ENCODE measurements at places on chromosomes 6 and 20.
A peak's percentile ranks its signal among the peaks of the same experiment; 100 is the strongest.

DNA sequence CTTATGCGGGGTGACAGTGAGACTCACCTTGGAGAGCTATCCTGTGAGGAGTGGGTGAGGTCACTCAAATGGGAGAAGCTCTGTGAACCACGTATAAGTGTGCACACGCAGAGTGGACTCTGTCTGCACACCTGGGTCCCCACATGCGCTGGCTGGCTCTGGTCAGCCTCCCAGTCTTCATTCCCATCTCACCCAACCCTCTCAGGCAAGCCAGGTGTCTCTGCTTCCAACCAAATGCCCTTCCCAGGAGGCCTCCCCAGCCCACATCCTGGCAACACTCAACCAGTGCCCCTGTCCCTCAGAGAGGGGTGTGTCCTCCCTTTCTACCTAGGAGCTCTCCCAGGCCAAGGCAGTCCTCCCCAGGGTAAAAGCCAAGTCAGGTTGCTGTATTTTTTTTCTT lies 8.0 kb upstream of the PI16 start:
- H3K36me3 ChIP-seq: no peaks in the 10 kb centered on the region
- DNase-seq: no peak
- no peak overlapping the region for H3K4me3 ChIP-seq
- H3K27me3 ChIP-seq: no peaks in the 10 kb centered on the region
- H3K4me1 ChIP-seq: peaks cover 32% of the 10 kb centered on the region
- no peak overlapping the region for H3K27ac ChIP-seq

DNA sequence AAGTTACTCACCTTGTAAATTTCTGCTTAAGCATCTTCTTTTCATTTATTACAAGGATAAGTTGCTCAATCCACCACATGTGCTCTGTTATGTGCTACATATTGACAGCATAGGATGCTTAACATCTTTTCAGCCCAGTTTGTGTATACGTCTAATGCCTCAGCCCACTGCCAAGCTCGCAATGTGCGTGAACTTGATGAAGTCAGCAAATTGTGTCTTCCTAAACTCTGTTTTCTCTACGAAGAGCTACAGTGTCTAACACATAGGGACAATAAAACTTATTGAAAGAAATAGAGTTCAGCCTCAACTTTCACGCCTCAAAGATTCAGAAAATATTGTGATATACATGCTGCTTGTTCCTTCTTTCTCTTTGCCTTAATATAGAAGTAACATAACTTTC lies 500.0 kb downstream of the TFAP2B start:
- no peak overlapping the region for H3K27ac ChIP-seq
- H3K4me1 ChIP-seq: no peaks in the 10 kb centered on the region
- no peak overlapping the region for H3K4me3 ChIP-seq
- no peaks in the 10 kb centered on the region for H3K36me3 ChIP-seq
- no peaks in the 10 kb centered on the region for H3K27me3 ChIP-seq
- DNase-seq: no peak

GRCh38 chr20:15976047-15976736 lies 597.1 kb downstream of the KIF16B start:
- H3K27ac ChIP-seq: no peak overlapping the region
- no peaks in the 10 kb centered on the region for H3K4me1 ChIP-seq
- DNase-seq: no peak
- no peaks in the 10 kb centered on the region for H3K27me3 ChIP-seq

GRCh38 chr6:130385064-130385695 lies 19.4 kb downstream of the TMEM200A start:
- no peak for DNase-seq
- H3K36me3 ChIP-seq: no peaks in the 10 kb centered on the region
- no peak overlapping the region for H3K4me3 ChIP-seq
- no peak overlapping the region for H3K27ac ChIP-seq
- H3K4me1 ChIP-seq: no peaks in the 10 kb centered on the region

DNA sequence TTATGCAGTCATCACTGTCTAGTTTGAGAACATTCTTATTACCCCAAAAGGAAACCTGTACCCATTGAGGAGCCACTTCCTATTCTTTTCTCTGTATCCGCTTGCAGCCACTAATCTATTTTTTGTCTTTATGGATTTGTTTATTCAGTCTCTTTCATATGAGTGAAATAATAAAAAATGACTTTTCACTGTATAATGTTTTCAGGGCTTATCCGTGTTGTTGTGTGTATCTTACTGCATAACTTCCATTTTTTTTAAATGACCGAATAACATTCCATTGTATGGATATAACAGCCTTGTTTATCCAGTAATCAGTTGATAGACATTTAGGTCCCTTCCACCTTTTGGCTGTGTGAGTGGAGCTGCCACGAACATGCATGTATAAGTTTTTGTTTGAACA lies 86.6 kb downstream of the ZFAND3 start:
- no peaks in the 10 kb centered on the region for H3K4me1 ChIP-seq
- no peaks in the 10 kb centered on the region for H3K36me3 ChIP-seq
- no peak overlapping the region for H3K27ac ChIP-seq
- no peak overlapping the region for H3K4me3 ChIP-seq
- no peak for DNase-seq

- no peak overlapping the region for H3K4me3 ChIP-seq
- H3K4me1 ChIP-seq: no peaks in the 10 kb centered on the region
These were observed 1.4 kb upstream of the MICAL1 start for GRCh38 chr6:109456710-109457561.

GRCh38 chr20:58228484-58229197 lies at the start of gene ANKRD60:
Gene ANKRD60, minus strand, starts transcription at chr20:58228653. Its CDS starts 0 bp downstream, at chr20:58228653.
- H3K4me1 ChIP-seq: no peaks in the 10 kb centered on the region
- H3K36me3 ChIP-seq: no peaks in the 10 kb centered on the region
- H3K27ac ChIP-seq: no peak within 1 kb of the TSS
- no peak within 1 kb of the TSS for H3K4me3 ChIP-seq

DNA sequence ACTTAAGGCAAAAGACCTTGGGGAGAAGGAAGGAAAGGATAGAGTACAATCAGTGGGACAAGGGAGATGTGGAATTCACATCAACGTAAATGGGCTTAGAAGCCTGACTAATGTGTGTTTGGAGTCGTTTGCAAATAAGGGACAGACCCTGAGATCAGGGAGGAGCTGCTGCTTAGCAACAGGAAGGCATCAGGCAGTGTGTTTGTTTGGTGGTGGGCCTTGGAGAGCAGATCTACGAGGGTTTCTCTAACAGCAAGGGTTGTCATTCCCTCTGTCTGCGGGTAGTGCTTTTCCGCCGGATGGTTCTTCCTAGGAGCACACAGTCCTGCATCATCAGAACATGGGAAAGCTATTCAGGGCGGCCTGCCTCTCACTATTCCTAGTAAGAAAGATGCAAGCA lies 40.4 kb downstream of the C6orf118 start:
- no peak overlapping the region for H3K27ac ChIP-seq
- no peaks in the 10 kb centered on the region for H3K36me3 ChIP-seq
- H3K4me1 ChIP-seq: no peaks in the 10 kb centered on the region

DNA sequence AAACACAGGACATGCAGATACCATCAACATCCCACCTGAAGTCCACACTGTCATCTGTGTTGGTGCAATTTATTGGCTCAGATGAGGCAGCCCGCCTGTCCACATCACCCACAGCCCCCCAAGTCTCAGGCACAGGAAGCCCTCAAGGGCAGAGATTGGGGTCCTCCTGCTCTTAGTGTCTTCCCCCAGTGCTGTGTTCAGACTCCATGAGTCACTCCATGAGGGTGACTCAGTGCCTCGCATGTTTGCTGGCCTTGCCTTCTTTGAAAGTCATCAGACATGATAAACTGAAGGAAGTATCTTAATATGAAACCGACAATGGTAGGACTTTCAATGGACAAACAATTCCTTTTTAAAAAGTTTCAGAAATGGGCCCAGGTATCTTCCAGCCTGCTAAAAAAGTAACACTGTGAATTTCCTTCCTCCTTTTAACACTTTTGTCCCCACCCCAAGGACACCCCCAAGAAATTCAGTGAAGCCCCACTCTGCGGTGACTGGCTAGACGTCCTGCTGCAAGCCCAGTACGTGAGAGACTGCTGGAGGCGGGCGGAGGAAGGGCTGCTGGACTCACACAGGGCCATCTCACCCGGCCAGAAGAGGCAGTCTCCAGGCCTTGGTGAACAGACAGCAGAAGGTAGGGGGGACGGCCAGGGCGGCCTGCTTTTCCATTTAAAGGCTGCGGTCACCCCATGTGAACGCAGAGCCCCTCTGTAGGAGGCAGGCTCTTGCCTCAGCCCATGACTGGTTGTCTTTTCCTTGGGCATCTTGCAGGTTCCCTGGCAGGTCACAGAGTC lies 43.0 kb upstream of the KCNK16 start:
- peaks cover 81% of the 10 kb centered on the region for H3K27me3 ChIP-seq
- H3K4me1 ChIP-seq: no peaks in the 10 kb centered on the region
- H3K27ac ChIP-seq: no peak overlapping the region
- H3K36me3 ChIP-seq: no peaks in the 10 kb centered on the region
- no peak for DNase-seq
- no peak overlapping the region for H3K4me3 ChIP-seq

DNA sequence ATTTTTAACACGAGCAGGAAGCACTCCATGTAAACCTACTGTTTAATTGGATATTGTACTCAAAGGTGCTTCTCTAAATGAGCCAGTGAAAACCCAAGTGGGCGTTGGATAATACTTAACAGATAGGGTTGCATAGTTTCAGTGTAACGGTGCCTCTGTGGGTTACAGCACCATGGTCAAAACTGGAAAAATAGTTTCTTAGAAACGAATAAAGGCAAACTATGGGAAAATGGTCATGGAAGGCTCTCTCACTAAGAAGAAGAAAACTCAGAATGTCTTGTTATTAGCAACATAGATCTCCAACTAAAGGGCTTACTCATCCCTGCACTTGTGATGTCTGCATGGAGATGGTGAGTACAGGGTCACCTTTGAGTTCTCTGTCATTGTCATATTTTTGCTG lies 59.1 kb upstream of the NEDD9 start:
- H3K27me3 ChIP-seq: no peaks in the 10 kb centered on the region
- no peaks in the 10 kb centered on the region for H3K4me1 ChIP-seq
- H3K4me3 ChIP-seq: no peak overlapping the region
- H3K27ac ChIP-seq: no peak overlapping the region
- no peak for DNase-seq
- H3K36me3 ChIP-seq: no peaks in the 10 kb centered on the region

- no peak overlapping the region for H3K27ac ChIP-seq
- no peaks in the 10 kb centered on the region for H3K27me3 ChIP-seq
- peaks cover 24% of the 10 kb centered on the region for H3K4me1 ChIP-seq
These were observed 19.2 kb downstream of the SRSF3 start for GRCh38 chr6:36613200-36613995.

DNA sequence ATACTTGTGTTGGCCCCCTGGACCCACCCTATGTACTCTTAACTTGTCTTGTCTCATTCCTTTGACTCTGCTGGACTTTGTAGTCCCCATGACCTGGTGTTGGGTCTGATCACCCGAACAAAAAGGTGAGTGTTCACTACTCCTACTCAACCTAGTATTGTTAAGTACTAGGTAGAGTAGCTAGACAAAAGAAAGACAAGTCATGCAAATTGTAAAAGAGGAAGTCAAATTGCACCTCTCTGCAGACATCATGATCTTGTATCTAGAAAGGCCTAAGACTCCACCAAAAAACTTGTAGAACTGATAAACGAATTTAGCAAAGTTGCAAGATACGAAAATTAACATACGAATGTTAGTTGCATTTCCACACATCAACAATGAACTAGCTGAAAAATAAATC lies 35.7 kb upstream of the ZNF391 start:
- H3K27me3 ChIP-seq: no peaks in the 10 kb centered on the region
- no peaks in the 10 kb centered on the region for H3K4me1 ChIP-seq
- no peak overlapping the region for H3K27ac ChIP-seq
- no peak for DNase-seq

GRCh38 chr20:50819349-50819748 lies 24.5 kb downstream of the BCAS4 start:
- H3K27me3 ChIP-seq: no peaks in the 10 kb centered on the region
- no peak overlapping the region for H3K4me3 ChIP-seq
- no peaks in the 10 kb centered on the region for H3K36me3 ChIP-seq
- H3K4me1 ChIP-seq: peaks cover 17% of the 10 kb centered on the region
- H3K27ac ChIP-seq: no peak overlapping the region
- DNase-seq: no peak

- H3K27ac ChIP-seq: no peak overlapping the region
- H3K4me3 ChIP-seq: no peak overlapping the region
- no peaks in the 10 kb centered on the region for H3K4me1 ChIP-seq
- no peaks in the 10 kb centered on the region for H3K36me3 ChIP-seq
- H3K27me3 ChIP-seq: no peaks in the 10 kb centered on the region
These were observed 423.4 kb upstream of the IMPG1 start for GRCh38 chr6:76495909-76496308.

- no peaks in the 10 kb centered on the region for H3K4me1 ChIP-seq
- H3K4me3 ChIP-seq: no peak overlapping the region
- H3K36me3 ChIP-seq: no peaks in the 10 kb centered on the region
- H3K27ac ChIP-seq: no peak overlapping the region
- no peaks in the 10 kb centered on the region for H3K27me3 ChIP-seq
- DNase-seq: no peak
These were observed 569.0 kb downstream of the KIF16B start for GRCh38 chr20:16004108-16004854.

DNA sequence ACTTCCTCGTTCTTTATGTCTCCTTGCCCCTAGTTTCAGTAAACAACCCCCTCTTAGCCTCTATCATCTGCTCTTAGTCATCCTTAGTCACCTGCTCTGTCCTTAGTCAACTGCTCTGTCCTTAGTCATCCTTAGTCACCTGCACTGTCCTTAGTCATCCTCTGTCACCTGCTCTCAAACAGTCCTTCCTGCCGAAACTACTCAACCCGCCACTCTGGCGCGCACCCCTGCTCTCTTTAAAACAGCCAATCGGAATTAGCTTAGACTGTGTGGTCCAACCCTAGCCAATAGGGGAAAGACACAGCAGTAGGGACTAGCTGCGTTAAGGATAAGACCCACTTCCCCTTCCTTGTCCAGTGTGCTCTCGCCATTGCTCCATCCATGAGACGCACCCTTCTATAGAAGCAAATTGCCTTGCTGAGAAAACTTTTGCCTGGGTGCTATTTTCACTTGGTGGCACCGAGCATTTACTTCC lies 73.9 kb downstream of the BACH2 start:
- no peaks in the 10 kb centered on the region for H3K36me3 ChIP-seq
- no peak overlapping the region for H3K4me3 ChIP-seq

DNA sequence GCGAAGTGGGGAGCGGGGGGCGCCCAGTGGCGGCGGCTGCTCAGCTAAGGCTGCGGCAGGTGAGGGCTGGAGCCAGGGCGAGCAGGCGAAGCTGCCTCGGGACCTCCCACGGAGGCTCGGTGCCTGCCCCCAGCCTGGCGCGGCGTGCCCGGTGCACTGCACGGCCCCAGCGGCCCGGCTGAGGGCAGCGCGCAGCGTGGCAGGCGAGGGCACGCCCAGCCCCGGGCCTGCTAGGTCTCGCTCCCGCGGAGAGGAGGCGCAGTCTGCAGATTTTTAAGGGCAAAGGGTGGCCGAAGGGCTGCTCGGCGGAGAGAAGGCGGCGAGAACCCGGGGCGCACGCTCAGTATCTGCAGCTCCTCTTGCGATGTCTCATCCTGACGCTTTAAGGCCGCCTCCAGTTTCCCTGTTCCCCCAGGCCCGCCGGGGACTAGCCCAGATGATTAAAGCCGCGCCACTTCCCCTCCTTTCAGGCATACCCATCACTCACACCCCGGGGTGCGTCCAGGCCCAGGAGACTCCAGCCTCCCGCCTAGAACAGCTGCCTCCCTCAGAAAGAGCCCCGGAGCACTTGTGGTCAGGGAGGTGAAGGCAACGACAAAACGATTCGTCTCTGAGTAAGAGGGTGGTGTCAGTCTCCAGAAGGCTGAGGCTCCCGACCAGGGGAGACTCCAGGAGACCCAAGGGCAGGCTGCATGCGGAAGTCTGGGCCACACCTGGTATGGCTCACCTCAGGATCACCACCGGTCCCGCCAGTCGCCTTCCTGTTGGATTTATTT lies at the start of gene FERMT1:
Gene FERMT1 (minus strand): TSS at position 158 of the 776 bp plus-strand sequence. CDS start 3,476 bp downstream, outside the sequence.
- H3K36me3 ChIP-seq: peaks cover 19% of the 10 kb centered on the region
- peak within 1 kb of the TSS; percentile 84 for H3K4me3 ChIP-seq
- peak; percentile 91 for DNase-seq
